ENCODE measurements at places on chromosomes 2 and 18.
A peak's percentile ranks its signal among the peaks of the same experiment; 100 is the strongest.

DNA sequence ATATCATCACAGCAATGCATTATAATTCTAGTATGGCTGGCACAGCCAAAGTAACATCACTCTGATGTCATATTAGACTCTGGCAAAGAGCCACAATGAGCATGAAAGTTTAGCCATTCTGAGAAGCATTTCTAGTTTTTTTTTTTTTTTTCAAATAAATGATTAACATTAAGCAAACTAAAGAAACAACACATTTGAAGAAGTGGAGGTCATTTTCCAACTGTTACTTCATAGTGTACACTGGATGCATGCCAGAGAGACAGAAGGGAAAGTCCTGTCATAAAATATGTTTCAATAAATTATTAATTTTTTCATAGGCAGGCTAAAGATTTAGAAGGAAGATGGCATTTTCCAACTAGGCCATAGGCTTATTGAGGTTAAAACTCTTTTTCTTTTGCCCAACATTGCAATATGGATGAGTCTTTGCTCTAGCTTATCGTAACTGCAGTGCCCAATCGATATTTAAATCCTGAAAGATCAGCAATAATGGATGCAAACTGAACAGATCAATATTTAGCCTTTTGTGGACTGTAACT, 1630.4 kb upstream of the ACVR2A start:
- DNase-seq, result no peak

- peak; percentile 21 for DNase-seq
Measured at GRCh38 chr2:200929334-200930249, 33.9 kb downstream of the ORC2 start.

DNA sequence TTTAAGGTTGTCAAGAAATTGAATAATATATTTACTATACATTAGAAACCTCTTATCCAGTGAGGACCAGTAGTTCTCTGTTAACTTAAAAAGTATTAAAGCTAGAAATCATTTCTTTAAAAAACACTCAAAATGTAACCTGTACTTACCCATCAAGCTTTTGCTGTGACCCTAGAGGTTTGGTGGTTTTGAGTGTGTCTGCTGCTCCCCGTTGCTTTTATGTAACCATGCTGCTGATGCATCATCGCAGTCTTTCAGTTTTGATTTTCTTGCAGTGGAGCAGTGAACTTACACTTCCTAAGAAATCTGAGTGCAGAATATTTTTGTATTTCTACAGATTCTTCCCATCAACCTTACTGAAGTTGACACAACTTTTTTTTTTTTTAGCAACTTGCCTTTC, 34.2 kb downstream of the MRPS9 start:
- DNase-seq, result no peak

DNA sequence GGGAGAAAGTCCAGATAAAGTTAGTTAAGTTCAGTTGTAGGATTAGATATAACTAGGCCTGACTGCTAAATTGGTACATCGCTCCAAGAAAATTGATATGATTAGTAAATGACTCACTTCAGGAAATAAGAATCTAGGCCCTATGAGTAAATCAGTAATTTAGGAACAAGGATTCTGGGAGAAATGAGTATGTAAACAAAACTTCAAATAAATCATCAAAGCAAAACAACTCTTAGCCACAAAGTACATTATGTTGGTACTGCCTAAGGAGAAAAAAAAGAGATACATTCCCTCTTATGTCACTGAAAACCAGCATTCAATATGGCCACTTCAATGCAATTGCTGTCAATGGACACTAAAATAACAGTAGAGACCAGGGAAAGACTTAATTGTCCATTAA, 529.1 kb downstream of the ZNF804A start:
- no peak for DNase-seq

- no peak for DNase-seq
Measured at GRCh38 chr2:26570083-26570430, 71.1 kb downstream of the CIB4 start.

DNA sequence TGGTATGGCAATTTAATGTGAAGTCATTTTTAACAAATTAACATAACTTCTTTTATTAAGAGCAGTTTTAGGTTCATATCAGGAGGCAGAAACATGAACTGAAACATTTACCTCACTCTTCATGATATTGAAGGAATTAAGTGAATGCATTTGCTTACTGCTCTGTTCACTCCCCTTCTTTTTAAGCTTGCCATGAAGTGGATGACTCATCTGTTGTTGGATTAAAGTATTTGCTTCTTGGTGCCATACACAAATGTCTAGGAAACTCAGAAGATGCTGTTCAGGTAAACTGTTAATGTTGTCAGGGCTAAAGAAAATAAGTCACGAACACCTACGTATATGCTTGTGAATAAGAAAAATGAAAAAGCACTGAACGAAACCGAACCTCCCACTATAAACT, 10.2 kb upstream of the CABYR start:
- no peak for DNase-seq

- no peak for DNase-seq
Measured at GRCh38 chr2:227188292-227188691, 23.9 kb downstream of the COL4A3 start.

DNA sequence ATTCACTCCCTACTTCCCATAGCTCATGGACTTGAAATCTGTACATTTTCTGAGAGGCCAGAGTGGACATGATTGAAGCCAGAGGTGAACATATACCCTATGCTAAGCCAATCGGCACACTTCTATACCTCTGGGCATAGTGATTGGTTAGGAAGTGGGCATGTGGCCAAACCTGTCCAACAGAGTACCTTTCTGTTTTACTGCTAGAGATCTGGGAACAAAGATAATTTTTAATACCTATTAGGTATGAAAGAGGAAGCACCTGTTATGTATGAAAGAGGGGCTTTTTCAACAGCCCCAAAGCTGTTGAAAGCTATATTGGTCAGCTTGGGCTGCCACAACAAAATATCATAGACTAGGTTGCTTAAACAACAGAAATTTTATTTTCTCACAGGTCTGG, 27.7 kb downstream of the METTL8 start:
- no peak for DNase-seq

DNA sequence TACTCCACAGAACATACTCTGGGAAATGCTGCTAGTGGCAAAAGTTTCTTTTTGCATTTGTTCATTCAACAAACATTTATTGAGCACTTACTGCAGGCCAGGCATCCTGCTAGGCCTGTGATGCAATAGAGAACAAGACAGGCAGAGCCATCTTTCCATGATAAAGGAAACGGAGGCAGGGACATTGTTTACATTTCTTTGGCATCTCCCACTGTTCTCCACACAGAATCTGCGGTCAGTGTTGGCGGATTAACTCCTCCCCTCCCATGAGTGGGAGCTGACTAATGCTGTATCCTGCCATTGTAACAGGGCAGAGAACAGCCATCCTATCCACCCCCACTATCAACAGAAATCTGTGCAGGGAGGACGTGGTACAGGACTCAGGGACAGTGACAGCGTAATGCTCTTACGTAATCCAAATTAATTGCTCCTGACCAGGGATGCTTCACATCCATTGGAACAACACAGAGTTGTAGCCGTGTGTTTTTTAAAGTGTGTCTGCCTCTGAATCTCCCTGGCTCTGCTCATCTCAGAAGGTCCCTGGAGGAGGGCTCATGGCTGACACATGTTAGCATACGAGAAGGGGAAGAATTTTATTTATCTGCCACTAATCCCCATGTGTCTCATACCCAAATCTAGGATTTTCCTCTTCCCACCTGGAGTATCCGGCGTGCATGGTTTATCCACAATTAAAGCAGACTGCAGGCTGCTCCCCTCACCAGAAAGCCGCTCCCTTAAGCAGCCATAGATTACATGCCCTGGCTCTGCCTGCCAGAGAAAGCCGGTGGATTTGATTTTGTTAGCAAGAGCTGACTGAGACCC, 32.3 kb downstream of the STEAP3 start:
- peak; percentile 84 for DNase-seq

DNA sequence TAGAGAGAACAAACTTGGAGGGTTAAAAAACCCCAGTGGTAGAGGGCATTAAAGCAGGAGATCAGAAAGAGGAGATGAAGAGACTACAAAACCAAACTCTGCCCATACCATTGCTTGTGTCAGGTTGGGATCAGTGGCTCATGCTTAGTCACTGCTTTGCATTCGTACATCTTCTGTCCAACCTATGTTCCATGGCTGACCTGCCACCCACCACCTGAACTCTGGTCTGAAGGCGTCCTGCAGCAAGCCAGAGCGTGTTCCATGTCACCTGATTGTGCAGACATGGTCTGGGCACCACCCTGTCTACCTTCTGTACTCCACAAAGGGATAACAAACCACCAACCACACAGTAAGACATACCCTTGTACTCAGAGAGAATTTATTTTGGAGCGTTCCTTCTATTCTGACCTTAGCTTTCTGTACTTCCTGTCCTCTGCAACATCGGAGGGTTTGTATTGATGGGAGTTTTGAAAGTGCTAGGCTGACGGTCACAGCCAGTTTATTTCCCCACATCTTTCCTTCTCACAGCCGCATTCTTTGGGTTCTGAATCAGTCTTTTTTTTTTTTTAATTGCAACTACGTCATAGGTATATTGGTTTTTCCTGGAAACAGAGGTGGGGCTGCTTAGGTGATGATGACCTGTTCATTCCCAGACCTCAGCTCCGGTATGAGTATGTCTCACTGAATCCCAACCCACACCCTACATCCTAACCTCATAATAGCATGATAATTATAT, 88.3 kb downstream of the SOWAHC start:
- DNase-seq, result no peak

GRCh38 chr2:222582928-222583327, 73.0 kb downstream of the FARSB start:
- no peak for DNase-seq

DNA sequence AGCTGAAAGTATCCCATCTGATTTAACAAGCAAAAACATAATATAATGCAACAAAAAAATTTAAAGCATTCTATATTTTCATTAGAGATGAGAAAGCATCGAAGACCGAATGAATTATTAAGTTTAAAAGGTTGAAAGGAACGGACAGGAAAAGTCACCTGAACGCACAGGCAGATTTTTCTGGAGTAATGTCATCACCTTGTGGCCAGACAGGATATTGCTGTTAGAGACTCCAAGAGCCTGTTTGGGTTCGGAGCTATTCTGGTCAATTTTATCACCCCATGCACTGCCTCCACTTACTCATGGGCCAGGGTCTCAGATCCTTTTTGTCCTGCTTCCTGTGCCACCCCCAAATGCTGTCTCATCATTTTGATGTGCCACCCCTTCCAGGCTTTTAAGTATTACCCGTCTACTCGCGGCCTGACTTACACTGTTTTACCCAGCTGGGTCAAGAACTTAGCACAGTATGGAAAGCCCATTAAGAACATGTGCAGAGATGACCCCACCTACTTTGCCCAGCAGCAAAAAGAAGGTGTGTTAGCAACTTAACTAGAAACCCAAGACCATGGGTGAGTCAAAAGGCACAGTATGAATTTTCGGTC, 27.3 kb downstream of the GKN2 start:
- peak; percentile 58 for DNase-seq

- DNase-seq, result peak; percentile 21
Measured at GRCh38 chr2:202436626-202437025, 60.5 kb downstream of the BMPR2 start.

DNA sequence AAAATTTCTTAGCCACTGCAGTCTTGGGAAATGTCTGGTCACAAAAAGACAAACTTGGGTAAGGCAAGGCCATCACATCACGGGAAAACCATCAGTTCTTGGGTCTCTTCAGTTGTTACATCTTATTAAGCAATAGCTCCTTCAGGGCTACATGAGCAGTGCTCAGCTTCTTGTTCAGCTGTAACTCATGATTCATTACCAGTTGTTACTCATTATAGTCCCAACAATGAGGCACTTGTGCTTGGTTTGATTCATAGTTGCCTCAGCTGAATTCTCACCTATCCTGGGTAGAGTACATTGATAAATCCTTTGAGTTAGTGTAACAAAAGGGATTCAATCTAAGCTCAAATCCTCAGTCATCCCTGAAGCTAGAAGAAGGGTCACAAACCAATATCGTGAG, 102.4 kb upstream of the DCC start:
- DNase-seq, result no peak

- DNase-seq, result no peak
Measured at GRCh38 chr2:1678609-1679008, 65.7 kb downstream of the PXDN start.

DNA sequence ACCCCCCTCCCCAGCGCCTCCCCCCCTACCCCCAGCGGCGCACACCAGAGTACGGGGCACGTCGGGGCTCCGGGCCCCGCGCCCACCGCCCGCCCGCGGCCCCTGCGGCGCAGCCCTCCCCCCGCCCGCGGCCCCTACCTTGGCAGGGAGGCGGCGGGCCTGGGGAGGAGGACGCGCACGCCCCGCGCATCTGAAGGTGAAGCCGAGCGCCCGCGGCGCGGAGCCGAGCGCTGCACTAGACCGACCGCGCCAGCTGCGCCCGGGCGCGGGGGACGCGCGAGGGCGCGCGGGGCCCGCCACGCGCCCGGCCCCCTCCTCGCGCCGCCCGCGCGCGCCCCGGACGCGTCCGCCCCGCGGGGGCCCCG, at the start of gene ZNF516:
TSS of gene ZNF516 (minus strand) at position 237 of the 365 bp plus-strand sequence. CDS start 52,188 bp downstream, outside the sequence.
- peak; percentile 51 for DNase-seq

- no peak for DNase-seq
Measured at GRCh38 chr18:76538846-76539245, 43.8 kb upstream of the ZNF516 start.

GRCh38 chr18:7824970-7825369, 257.9 kb downstream of the PTPRM start:
- no peak for DNase-seq

DNA sequence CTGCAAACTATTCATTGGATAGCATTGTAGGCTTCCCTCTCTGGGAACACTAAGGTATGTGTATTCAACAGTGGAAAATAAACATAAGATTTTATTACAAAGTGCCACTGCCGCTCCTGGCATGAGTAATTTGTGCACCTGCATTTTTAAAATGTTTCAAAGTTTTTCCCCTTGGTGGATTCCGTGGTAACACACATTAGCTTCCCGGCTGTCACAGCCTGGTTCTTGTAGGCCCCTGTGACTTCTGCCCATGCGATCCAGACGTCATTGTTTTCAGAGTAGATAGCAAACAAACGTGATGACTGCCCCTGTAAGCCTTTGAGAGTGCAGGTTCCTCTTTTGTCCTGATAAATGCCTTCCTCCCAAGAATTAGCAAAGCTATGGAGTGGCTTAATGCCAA, 421.0 kb downstream of the ZNF521 start:
- DNase-seq, result no peak

GRCh38 chr2:98087447-98088020, 567 bp downstream of the VWA3B start:
- DNase-seq, result no peak

GRCh38 chr2:198280145-198280544, 475.8 kb downstream of the PLCL1 start:
- no peak for DNase-seq

- no peak for DNase-seq
Measured at GRCh38 chr18:42929857-42930256, 185.6 kb downstream of the RIT2 start.

- no peak for DNase-seq
Measured at GRCh38 chr2:75007819-75008218, 49.4 kb downstream of the POLE4 start.

GRCh38 chr18:46706968-46707367, 49.9 kb downstream of the ST8SIA5 start:
- no peak for DNase-seq

- DNase-seq, result peak; percentile 62
Measured at GRCh38 chr2:70087702-70088597, 673 bp downstream of the PCBP1 start.

- peak; percentile 94 for DNase-seq
Measured at GRCh38 chr2:218292048-218293014, at the start of gene TMBIM1. Gene TMBIM1 (minus strand): TSS chr2:218292503. CDS start chr2:218282141, 10,362 bp downstream.

GRCh38 chr2:119157850-119158511, 570 bp downstream of the C1QL2 start:
- no peak for DNase-seq

- DNase-seq, result peak; percentile 26
Measured at GRCh38 chr2:46780801-46781445, 134.7 kb downstream of the MCFD2 start.

Data from AG08396 (cell line).